ENCODE measurements at places on chromosomes 5 and 9.

DNA sequence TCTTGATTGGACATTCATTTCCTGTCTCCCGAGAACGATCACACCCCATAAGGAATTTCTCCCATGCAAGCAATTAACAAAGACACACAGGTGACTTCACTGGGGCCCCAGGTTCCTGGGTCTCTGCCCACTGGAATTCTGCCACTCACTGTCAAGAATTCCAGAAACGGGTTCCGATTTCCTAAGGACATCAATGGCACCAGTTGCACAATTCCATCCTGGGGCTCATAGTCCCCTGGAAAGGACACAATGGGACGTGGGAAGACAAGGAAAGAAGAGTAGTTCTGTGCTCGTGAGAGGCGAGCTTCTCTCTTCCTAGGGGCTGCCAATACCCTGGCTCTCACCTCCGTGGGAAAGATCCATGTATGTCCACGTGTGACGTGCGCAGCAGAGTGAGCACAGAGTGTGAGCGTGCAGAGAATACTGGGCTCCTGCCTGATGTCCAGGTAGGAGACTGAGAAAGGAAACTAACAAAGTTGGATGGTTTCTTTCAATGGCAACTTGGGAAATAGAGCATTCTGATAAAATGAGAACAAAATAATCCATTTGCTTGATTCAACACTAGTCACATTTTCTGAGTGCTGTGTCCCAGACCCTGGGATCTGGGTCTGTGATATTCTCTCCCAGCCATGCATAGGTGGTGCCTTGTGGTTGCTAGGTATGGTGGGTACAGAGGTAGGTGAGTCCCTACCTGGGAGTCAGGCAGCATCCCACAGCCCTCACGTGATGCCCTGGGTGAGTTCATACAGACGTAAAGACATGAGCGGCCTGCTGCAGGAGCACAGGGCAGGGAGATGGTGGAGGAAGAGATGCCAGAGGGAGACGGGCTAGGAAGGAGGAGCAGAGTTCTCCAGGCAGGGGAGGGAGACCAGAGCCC is 159.8 kb downstream of the COL23A1 start:
- DNase-seq, result no peak

DNA sequence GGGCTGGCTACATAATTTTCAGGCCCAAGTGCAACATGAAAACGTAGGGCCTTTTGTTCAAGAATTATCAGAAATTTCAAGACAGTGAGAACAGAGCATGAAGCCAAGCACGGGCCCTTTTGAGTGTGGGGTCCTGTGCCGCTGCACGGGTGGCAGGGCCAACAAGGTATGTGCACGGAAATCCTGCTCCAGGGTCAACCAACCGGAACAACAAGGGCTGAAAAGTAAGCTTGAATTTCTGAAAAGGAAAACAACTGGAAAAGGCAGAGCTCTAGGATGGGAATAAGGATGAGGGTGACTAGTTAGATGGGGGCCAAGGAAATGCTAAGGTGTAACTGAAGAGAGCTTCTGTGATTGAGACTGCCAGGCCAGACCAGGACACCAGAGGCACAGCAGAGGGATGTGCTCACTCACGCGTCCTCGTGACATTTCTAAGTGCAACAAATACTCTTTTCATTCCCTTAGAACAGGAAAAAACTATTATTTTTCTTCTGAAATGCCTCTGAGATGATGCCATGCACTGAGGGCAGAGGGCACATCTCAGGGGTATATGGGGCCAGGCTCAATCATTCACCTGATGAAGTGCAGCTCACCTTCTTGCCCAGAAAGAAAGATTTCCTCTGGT is 80.6 kb upstream of the LRRTM2 start:
- no peak for DNase-seq

DNA sequence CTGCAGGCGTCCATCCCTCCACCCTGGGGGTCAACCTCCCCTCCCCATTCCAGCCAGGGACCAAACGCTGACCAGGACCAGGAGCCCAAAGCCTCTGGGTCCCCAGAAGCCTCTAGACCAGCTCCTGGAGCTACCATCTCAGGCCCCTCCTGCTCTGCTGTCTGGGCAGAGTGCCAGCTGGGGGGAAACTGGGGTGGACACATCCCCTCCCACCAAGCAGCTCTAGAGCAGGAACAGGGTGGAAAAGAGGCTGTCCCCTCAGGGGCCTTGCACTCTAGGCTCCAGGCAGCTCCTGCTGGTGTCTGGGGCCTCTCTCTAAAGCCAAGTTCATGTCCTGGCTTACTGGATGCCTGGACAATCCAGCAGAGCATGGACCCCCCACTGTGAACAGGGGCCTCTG is 4.4 kb downstream of the SSNA1 start:
- no peak for DNase-seq

DNA sequence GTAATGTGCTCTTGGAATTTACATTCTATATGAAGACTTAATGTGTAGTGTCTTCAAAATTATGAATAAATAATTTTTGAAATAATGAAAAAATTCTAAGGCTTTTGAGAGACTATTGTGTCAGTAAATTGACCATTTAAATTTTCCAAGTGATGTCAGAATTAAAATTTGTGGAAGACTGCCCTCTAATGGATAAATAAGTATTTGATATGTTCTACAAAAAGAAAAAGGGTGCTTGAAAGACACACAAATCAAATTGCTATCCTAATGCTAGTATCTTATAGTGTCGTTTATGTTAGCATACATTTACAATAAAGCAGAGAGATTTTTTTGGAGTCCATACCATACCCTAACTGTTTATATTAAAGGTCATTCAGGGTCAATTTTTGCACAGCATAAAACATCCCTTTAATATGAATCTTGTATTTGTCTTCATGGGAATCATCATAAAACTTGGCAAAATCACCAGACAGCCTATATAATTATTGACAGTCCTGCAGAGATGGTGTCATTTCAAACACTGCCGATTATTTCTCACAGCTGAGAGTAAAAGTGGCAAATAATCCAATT is 120.8 kb upstream of the SLC27A6 start:
- no peak for DNase-seq

DNA sequence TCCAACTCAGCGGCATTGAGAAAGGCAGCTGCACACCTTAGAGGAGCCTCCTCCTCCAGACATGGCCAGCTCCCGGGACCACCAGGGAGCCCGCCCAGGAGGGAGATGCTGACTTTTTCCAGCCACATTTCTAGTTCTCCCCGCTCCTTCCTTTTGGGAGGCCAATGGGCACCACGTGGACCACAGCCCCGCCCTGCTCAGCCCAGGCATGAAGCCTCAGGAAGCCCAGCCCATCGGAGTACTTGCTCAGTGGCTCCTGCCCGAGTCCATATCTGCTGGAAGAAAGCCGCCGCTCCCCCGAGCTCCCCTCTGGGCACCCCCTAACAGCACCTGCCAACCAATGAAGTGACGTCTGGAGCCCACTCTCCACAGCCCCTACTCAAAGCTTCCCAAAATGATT is 52.4 kb downstream of the SMIM23 start:
- DNase-seq, result no peak

All from OCI-LY7 (cell line).